ENCODE measurements at places on chromosomes 12 and 14.
A peak's percentile ranks its signal among the peaks of the same experiment; 100 is the strongest.

GRCh38 chr12:39064708-39065107, 159.3 kb upstream of the CPNE8 start:
- DNase-seq, result no peak

- DNase-seq, result no peak
Observed at GRCh38 chr14:95346820-95347219, 27.1 kb upstream of the CLMN start.

DNA sequence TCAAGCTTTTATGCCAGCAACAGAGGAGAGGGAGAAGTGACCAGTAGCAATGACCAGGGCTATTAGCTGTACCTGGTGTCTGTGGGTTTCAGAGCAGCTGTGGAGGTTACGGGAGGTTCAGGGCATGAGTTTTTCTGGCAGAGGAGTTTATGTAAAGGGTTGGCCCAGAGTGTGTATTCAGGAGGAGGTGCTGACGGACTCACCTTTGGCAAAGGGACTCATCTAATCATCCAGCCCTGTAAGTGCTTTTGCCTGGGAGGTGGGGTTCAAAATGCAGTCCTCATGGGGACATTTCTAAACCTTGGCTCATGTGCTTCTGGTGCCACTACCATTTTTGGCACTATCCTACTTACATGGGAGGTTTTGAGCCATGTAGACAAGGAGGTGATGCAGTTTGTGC, 95.3 kb downstream of the DAD1 start:
- DNase-seq, result no peak

GRCh38 chr14:52988139-52988538, 37.3 kb upstream of the FERMT2 start:
- DNase-seq, result no peak

DNA sequence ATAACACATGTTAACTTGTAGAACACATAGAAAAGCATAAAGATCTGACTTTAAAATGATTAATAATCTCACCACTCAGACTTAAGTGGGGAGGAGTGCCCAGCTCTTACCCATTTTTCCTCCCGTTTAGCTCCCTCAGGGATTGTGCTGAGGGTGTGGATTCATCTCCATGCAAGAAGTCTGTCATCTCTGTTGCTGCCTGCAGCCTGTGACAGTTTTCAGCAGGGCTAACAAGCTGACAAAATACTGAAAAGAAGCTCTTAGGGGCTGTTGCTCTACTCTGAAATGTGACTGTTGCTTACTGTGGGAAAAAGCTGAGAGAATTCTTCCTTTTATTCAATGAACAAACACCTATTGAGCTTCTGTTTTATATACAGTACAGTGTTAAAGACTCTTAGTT, 216.2 kb downstream of the CPNE8 start:
- DNase-seq, result no peak

DNA sequence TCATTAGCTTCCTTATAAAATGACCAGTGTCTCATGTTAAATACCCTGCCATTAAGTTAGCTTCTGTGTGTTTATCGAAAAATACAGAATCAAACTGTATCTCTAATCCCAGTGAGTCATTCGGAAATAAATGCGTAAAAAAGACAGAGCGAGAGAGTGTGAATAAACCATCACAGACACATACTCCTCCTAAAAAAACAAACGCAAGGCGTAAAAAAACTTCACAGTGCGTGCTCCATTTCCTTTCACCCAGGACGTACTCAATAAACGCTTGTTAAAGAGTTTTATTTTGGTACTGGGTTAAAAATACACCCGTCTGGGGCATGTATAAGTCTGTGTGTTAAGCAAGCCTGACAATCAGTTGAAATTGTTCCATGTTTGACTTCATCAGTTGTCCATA, 58.8 kb upstream of the ISM2 start:
- no peak for DNase-seq

GRCh38 chr14:38208618-38209562, 1.2 kb downstream of the SSTR1 start:
- DNase-seq, result no peak

GRCh38 chr12:106003297-106003696, 135.5 kb downstream of the NUAK1 start:
- DNase-seq, result no peak

DNA sequence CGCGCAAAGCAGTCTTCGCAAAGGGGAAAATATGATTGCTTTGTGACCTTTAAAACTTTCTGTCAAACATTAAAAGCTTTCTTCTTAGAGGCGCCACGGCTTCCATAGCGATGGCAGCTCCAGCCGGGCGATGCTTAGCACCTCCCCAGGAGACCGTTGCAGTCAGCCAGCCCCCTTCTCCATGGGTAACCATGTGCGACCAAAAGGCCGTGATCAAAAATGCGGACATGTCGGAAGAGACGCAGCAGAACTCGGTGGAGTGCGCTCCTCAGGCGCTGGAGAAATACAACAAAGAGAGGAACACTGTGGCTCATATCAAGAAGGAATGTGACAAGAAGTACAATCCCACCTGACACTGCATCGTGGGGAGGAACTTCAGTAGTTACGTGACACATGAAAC, 12.7 kb upstream of the STON2 start:
- no peak for DNase-seq

DNA sequence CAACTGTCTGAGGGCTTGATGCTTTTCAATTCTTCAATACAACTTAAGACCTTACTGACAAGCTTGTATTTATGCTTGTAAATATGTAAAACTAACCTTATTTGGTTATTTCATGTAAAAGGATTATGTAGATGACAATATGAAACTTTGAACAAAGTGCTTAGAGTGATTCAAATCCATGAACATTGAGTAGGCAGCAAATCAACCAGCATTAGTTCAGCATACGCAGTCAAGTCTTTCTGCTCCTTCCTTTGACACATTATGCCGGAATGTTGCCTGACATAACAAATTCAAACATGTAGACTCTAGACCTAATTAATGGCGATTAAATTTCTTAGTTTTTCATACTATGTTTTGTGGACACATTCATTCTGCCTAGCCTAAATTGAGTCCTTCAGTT, 105.2 kb downstream of the FGD4 start:
- DNase-seq, result no peak

- no peak for DNase-seq
Observed at GRCh38 chr14:68766299-68767247, 26.3 kb downstream of the ZFP36L1 start.

- peak; percentile 82 for DNase-seq
Observed at GRCh38 chr12:26798023-26798422, 35.0 kb downstream of the ITPR2 start.

GRCh38 chr12:5648692-5649359, 216.9 kb downstream of the NTF3 start:
- peak; percentile 39 for DNase-seq

DNA sequence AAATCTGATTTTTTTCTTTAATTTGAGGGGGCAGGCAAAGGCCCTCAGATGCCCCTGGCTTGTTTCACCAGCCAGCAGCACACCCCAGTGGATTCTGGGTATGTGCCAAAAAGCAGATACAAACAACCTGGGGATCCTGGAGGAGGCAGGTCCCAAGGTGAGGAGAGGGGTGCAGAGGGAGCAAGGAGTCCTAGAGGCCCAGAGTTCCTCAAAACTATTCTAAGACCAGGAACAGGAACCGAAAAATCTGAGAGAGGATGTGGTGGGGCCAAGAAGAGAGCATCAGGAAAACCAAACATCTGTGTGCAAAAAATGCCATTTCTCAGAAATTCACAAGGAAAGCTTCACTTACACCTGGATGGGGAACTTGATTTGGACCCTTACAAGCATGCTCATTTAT, 8.2 kb downstream of the KCNA5 start:
- DNase-seq, result no peak

GRCh38 chr12:124871297-124871696, 7.6 kb upstream of the SCARB1 start:
- no peak for DNase-seq

GRCh38 chr14:104082807-104083206, 2.7 kb upstream of the ASPG start:
- DNase-seq, result no peak

DNA sequence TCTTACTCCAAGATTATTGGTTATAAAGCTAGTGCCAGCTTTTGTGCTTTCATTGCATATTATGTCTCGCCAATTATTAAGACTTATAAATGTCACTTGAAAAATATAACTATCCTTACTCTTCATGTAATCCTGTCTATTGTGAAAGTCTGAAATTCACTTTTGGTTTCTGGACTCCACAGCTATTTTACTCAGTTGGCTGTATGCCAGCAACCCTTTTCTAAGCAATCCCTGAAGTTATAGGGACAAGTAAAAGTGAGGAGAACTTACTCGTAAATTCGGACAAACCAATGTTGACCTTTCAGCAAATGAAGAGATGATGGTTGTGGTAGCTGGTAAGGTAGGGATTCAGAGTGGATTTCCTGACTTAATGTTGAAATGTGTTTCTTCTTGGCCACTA, 196.3 kb downstream of the NPAS3 start:
- DNase-seq, result no peak

DNA sequence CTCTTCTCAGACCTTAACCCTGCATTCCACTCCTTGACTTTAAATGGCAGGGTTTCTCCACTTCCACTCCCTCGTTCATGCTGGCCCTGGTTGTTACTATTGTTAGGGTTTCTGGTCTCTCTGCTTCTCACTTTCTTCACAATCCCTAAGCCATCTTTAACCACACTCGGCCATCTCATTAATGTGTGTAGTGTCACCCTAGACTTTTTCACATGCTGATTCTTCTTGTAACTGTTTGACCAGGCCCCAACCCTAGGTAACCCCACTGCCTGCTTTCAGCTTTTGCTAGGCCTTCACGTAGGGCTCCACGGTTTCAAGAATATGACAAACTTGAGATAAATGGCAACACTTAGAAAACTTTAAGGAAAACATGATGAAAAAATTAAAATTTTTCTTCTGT, 195.1 kb downstream of the IPO8 start:
- no peak for DNase-seq

GRCh38 chr12:116620124-116620491, 60.9 kb downstream of the MAP1LC3B2 start:
- DNase-seq, result no peak

DNA sequence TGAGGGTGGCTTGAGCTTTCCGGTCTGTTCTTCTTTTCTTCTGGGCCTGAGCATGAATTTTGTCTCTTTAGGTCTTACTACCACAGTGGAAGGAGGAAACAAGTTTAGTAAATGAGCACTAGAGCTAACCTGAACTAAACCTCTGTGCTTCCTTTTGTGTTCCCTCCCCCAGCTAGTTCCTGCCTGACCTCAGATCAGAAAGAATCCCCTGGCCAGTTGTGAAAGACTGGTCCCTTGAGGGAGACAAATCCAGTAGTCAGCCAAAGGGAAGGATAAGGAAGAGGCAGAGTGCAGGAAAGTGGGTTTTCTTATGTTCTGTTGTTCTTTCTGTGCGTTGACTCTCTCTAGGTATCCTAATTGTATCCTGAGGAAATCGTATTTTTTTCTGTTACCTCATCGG, 17.5 kb downstream of the ZNF664 start:
- DNase-seq, result no peak

DNA sequence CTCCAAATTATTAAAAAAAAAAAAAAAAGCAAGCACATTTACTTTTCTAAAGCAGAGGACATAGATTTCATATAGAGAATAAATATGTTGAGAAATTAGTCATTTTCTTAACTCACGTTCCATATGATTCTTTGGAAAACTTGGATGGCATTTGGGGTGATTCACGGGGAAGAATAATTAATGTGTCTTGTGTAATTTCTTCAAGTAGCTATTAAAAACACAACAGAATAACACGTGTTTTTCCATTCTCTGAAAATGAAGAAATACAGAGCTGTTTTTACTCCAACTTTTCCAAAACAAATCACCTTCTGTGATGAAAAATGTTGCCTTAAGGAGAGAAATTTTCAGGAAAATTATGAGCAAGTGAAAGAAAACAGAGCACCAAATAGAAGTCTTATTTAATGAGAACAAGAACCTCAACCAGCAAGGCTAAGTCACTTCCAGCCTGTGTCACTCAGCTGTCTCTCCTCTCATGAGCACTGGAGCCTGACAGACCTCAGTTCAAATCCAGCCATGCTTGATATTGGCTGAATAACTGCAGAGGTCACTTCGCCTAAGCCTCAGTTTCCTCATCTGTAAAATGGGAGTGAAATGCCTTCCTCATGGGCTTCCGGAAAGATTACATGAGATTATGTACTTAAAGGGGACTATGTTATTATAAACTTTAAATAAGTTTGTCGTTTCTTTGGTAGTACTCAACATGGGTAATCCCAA, 42.8 kb upstream of the NUAK1 start:
- no peak for DNase-seq

DNA sequence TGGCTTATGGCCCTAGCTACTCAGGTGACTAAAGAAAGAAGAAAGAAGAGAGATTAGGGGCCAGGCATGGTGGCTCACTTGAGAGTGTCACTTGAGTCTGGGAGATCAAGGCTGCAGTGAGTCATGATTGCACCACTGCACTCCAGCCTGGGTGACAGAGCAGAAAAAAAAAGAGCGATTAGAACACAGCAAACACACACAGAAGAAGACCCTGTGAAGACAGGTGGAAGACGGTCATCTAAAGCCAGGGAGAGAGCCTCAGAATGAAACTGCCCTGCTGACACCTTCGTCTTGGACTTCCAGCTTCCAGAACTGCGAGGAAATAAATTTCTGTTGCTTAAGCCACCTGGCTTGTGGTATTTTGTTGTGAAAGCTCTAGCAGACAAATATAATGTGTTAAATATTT, 17.5 kb upstream of the PPP1CC start:
- DNase-seq, result no peak

- no peak for DNase-seq
Observed at GRCh38 chr12:59808317-59808910, 212.6 kb downstream of the SLC16A7 start.

DNA sequence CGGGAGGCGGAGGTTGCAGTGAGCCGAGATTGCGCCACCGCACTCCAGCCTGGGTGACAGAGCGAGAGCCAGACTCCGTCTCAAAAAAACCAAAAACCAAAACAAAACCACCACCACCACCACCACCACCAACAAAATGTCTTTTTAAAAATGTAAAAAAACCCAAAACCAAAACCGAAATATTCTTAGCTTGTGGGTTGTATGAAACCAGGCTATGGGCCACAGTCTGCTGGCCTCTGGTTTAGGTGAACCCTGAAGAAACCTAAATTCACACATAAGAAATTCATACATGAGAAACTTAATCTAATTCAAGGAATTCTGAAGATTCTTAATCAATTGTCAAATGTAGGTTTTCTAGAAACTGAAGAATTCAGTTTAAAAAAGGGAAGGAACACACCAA, 37.6 kb downstream of the INSM2 start:
- DNase-seq, result no peak

- DNase-seq, result no peak
Observed at GRCh38 chr12:127398016-127398710, 868.8 kb upstream of the TMEM132C start.

DNA sequence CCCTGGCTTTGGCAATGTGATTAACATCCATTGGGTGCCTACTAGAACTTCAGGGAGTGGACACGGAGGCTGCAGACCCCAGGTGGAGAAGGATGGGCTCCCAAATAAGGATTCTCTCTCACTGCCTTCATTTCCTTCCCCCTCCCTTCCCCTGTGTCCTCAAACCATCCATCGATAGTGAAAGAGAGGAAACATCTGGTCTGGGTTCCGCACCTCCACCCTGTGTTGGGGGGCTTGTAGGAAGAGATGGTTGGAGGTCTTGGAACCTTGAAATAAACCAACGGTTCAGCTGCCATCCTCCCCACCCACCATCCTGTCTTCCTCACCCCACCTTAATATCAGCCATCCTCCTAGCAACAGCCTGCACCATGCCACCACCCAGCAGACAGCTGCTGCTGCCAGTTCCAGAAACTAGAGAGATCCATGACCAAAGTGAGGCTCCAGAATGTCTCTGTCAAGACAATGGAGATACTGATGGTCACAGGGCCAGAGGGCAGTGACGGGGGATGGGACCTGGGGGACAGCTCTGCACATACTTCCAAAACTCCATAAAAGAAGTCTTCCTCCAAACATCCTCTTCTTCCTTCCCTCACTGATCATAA, 153.1 kb upstream of the CCND2 start:
- DNase-seq, result no peak
